ENCODE measurements at places on chromosomes 11 and 22.

DNA sequence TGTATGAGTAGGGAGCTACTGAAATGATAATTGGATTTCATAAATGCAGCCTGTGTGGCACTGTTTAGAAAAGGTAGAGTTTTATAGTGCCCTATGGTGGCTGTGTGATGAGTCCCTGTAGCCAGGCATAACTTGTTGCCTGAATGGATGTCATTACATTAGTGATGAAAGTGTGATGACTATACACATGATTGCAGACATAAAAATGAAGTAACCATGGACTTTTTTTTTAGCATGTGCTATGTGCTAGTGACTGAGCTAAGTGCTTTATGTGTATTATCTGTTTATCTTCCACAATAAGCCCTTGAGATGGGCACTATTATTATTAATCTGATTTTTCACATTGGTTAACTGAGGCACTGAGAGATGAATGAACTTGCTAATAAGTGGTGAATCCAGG is 13.5 kb upstream of the GRAMD1B start:
- DNase-seq = no peak

- DNase-seq = no peak
These were observed 38.0 kb upstream of the IL17RA start for GRCh38 chr22:17046566-17047348.

DNA sequence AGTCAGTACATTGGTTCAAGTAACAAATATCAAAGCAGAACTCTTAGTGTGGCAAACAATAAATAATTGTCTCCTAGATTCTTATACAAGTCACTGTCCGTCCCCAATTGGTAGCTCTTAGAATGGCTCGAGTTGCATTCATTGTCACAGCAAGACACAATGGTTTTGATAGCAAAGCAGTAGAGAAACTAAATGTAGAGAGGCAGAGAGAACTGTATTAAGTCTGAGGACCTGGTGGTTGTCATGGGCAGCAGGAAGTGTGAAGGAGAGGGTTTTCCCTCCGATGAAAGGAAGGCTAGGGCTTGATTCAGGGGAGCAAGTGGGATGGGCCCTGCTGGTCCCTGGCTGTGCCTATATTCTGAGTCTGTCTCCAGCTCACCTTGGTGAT is 36.6 kb downstream of the RCOR2 start:
- DNase-seq = no peak

DNA sequence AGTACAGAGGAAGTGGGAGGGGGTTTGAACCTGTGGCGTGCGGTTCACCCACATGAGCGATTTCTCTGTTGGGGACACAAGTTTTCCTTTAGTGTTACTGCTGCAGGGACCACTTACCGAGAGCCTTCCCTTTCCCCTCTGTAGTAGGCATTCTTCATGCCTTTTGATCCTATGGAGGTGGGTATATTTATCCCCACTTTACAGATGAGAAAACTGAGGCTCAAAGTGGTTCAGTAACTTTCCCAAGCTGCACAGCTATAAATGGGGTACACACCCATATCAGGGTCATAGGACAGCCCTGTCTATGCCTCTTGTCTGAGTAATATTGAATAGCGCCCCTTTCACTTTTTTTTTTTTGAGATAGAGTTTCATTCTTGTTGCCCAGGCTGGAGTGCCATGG is 3.3 kb upstream of the PHF21B start:
- no peak for DNase-seq

DNA sequence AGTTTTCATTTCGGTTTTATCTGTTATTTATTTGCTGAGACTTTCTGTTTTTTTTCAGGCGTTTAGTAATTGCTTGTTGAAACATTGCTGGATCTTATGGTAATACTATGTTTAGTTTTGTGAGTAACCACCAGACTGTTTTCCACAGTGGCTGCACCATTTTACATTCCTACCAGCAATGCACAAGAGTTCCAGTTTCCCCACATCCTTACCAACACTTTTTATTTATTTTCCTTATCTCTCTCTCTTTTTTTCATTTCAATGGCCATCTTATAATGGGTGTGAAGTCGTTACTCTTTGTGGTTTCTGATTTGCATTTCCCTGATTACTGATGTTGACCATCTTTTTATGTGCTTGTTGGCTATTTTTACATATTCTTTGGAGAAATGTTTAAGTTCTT is 23.7 kb downstream of the USP47 start:
- no peak for DNase-seq

GRCh38 chr22:23868580-23868979 is 10.9 kb downstream of the SLC2A11 start:
- no peak for DNase-seq

- no peak for DNase-seq
These were observed 471 bp downstream of the ARVCF start for GRCh38 chr22:20015971-20016733.

DNA sequence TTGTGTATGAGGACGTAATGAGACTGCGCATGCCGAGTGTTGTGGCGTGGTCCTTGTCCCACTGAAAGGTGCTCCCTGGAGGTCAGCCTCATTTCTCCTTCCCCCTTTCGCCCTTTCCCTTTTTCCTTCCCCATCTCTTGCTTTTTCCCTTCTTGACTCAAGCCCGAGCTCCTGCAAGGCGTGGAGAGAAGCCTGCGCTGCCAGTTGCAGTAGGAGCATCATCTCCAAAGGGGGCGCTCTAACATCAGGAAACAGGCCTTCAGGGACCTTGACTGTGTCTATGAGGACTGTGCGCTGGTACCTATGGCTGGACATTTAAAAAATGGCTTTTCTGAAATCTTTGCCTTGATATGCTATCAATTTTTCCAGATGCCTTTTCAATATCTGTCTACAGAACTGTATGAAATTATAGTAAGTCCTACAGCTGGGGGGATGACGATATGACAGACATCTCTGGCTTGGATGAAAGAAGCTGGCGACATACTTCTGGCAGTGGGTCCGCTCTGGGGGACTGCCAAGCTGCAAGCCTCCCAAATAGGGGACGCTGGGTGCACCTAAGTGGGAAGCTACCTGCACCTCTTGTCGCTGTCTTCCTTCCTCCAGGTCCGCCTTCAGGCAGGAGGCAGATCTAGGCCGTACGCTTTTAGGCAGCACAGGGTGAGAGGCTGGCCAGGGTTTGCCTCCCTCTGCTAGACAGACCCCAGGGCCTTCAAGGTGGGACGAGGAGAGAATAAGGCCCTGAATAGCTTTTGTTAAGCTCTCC is 96.5 kb downstream of the NXPE2 start:
- DNase-seq = peak; percentile 17

- no peak for DNase-seq
These were observed 17.7 kb upstream of the TALDO1 start for GRCh38 chr11:729492-730074.

GRCh38 chr11:48093795-48094642 is 113.7 kb downstream of the PTPRJ start:
- DNase-seq = peak; percentile 33

DNA sequence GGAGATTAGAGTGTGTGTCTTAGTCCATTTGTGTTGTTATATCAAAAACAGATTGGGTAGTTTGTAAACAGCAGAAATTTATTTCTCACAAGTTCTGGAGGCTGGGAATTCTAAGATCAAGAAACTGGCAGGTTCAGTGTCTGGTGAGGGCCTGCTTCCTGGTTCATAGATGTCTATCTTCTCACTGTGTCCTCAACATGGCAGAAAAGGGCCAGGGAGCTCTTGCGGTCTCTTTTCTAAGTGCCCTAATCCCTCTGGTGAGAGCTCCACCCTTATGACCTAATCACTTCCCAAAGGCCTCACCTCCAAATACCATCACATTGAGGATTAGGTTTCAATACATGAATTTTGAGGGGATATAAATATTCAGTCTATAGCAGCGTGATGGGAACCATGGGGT is 25.5 kb upstream of the AMOTL1 start:
- no peak for DNase-seq

DNA sequence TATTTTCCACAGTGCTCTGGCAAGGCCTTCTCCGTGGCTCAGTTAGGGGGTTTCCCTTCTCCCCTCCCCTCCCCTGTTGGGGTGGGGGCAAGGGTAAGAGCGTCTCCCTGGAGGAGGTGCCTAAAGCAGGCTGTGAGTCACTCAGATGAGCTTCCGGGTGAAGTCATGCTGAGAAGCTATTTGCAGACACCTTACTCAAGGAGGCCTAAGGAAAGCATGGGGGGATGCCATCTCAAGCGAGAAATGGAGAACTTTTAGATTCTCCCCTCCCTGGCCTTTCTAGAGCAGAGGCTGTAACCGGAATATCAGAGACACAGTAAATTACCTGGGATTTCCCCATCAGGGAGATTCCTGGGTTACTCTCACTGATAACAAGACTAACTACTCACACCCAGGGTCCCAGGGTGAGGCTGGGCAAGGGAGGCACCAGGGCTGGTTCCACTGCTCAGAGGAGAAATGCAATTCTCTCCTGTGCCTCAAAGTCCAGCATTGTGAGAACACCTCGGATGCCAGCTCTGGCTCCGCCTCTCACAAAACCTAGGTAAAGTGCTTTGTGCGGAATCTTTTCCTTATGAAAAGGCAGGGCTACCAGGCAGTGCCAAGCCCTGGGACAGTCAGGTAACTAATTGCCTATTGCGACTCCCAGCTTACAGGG is 123.6 kb downstream of the ABTB2 start:
- DNase-seq = peak; percentile 70

DNA sequence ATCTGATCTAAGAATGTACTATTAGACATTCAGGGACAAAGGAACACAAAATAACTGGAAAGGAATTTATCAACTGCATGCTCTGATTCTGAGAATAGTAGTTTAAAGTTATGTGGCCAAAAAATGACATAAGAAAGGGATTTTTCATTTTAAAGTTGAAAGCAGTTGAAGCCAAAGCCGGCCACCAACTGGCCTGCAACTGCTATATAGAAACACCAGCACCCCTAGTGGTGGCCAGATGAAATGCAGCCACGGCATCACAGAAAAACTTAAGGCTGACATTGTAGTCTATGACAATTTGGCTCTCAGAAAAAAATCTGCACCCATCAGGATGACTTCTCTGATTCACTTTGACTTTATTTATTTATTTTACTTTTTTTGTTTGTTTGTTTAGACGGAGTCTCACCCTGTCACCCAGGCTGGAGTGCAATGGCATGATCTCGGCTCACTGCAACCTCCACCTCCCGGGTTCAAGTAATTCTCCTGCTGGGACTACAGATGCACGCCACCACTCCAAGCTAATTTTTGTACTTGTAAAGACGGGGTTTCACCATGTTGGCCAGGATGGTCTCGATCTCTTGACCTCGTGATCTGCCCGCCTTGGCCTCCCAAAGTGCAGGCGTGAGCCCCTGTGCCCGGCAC is 59.2 kb downstream of the SLC35F2 start:
- peak; percentile 78 for DNase-seq

- DNase-seq = peak; percentile 76
These were observed 61.0 kb downstream of the BMAL1 start for GRCh38 chr11:13338427-13339069.

GRCh38 chr11:16737818-16738192 is 642 bp upstream of the C11orf58 start:
- DNase-seq = peak; percentile 30

GRCh38 chr11:27451244-27451965 is 21.2 kb downstream of the LGR4 start:
- DNase-seq = no peak

DNA sequence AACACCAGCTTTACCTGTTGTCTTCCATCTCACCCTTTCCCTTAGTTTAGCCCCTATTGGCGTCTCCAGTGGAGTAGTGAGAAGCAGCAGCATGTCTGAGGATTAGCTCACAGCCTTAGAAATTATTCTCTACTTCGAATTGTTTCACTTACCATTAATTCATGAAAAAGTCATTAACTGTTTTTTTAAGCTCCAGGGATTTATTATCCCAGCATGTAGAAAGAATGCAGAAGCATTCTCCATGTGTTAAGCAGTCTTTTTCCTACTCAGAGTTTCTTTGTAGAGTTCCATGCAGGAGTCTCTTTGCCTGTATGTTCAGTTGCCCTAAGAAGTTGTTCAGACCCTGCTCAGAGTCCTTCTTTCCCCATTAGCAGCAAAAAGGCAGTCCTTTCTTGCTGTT is 137.9 kb upstream of the RASSF10 start:
- no peak for DNase-seq

DNA sequence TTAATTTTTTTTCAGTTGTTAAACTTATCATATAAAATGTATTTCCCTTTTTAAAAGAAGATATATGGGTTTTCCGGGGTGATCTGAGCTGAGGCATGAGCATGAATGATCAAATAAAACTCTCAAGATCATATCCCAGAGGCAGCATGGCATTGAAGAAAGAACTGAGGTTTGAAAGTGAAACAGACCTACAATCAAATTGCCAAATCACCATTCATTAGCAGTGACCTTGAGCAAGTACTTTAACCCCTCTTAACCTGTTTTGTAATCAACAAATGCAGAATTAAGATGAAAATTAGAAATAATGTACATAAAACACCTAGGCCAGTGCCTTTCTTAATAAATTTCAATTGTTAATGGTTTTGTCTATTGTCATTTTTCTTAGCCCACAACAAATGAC is 116.0 kb downstream of the RBFOX2 start:
- DNase-seq = no peak

- DNase-seq = no peak
These were observed 1157.5 kb upstream of the RAG2 start for GRCh38 chr11:37755521-37755920.

GRCh38 chr22:17818180-17818579 is 43.9 kb upstream of the BID start:
- no peak for DNase-seq

GRCh38 chr11:9210224-9210921 is 54.8 kb downstream of the DENND5A start:
- peak; percentile 26 for DNase-seq

DNA sequence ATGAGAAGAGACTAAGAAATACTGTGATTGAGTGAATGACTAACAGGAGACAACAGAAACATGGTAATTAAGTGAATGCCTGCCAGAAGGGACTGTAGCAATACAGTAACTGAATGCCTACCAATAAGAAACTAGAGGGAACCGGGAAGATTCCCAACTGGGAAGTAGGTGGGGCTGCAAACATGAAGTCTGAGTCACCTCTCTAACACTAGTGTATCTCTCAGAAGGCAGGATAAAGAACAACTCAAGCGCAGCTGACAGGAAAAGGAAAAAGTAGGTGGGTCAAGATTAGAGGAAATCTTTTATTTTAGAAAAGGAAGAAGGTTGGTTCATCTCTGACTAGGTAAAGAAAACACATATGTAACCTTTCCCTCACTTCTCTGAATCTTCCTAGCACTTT is 14.0 kb downstream of the C11orf42 start:
- peak; percentile 89 for DNase-seq

- DNase-seq = no peak
These were observed 32.6 kb downstream of the MAPK1 start for GRCh38 chr22:21834869-21835268.

- no peak for DNase-seq
These were observed 1.0 kb upstream of the EPS8L2 start for GRCh38 chr11:704781-705645.

- no peak for DNase-seq
These were observed 83.2 kb downstream of the KIAA1671 start for GRCh38 chr22:25035715-25036114.

All from cardiac fibroblast (primary cell).